CD8-positive, alpha-beta memory T cell (primary cell): ENCODE measurements at places on chromosomes 6 and 20. TPM values are rescaled to one million over a fixed set of nuclear protein-coding genes. Genes with fewer than 3 reads are reported as not detected.

Gene MDFI
- not detected for total RNA-seq

Gene FAM209A
- total RNA-seq: 1.2 TPM

GRCh38 chr6:148086386-148086785, 256.3 kb upstream of the SASH1 start:
- DNase-seq: no peak

Gene SYNDIG1
- total RNA-seq: not detected

- DNase-seq: no peak
Measured at GRCh38 chr6:142823256-142823902, 121.6 kb downstream of the HIVEP2 start.

- DNase-seq: no peak
Measured at GRCh38 chr6:160972111-160972510, 19.5 kb upstream of the MAP3K4 start.

DNA sequence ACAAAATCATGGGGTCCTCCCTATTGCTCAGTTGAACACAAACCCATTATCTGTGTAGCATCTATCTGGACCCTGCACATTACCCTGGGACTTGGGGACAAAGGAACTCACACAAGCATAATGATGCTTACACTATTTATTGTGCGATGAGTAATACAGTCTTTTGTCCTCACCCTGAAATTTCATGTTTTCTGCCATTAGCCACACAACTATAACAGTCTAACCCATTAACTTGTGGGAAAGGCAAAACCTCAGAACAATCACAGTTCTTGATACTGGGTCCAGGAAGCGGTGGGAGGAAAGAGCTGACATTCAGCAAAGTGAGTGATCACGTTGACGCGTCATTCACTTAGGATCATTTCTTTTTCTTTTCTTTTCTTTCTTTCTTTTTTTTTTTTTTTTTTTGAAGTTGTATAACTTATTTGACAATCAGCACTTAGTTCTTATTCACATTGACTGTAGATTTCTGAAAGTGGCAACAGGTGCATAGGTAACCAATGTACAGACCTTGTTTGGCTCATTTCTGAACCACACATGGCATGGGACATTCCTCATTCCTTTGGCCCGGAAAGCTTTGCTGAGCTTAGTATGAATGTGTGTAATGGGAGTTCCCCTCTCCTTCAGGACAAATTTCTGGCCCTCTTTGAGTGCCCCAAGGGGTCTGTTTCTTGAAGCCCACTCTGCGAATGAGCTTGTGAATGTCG, 94.8 kb upstream of the CNKSR3 start:
- DNase-seq: no peak

Gene TRIM15
- not detected for total RNA-seq

- no peak for DNase-seq
Measured at GRCh38 chr6:5979650-5980420, 26.9 kb downstream of the NRN1 start.

DNA sequence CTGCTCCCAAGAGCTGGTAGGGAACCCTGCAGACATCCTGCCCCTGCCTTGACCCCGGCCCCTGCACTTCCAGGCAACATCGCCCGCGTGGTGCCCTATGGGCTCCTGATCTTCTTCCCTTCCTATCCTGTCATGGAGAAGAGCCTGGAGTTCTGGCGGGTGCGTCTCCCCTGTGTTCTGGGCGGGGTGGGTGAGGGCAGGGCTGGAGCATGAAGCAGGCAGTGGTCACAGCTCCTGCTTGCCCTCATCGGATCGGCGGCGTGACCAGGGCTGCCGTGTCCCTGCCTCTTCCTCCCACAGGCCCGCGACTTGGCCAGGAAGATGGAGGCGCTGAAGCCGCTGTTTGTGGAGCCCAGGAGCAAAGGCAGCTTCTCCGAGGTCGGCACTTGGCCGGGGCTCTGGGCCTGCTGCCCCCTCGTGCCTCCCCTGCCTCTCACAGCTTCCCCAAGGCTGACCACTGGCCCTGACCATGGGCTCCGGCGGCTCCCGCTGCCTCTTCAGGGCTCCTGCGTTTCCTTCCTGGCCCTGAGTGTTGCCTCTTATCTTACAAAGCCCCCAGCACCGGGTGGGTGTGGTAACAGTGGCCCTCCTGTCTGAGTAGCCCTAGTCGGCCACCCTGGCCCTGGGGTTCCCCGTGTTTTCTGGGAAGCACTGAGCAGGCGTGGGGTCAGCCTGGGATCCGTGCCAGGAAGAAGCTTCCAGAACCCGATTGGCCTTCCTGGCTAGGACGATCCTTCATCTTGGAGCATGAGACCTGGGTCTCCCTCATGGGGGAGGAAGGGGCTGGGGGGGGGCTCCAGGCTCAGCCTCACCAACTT, 8.0 kb upstream of the TNFRSF6B start:
- DNase-seq: no peak

GRCh38 chr6:43511824-43512415, 1.8 kb upstream of the LRRC73 start:
- no peak for DNase-seq

- DNase-seq: no peak
Measured at GRCh38 chr6:40882323-40882997, 156.6 kb downstream of the UNC5CL start.

- no peak for DNase-seq
Measured at GRCh38 chr20:32731882-32732266, 11.4 kb downstream of the COMMD7 start.

DNA sequence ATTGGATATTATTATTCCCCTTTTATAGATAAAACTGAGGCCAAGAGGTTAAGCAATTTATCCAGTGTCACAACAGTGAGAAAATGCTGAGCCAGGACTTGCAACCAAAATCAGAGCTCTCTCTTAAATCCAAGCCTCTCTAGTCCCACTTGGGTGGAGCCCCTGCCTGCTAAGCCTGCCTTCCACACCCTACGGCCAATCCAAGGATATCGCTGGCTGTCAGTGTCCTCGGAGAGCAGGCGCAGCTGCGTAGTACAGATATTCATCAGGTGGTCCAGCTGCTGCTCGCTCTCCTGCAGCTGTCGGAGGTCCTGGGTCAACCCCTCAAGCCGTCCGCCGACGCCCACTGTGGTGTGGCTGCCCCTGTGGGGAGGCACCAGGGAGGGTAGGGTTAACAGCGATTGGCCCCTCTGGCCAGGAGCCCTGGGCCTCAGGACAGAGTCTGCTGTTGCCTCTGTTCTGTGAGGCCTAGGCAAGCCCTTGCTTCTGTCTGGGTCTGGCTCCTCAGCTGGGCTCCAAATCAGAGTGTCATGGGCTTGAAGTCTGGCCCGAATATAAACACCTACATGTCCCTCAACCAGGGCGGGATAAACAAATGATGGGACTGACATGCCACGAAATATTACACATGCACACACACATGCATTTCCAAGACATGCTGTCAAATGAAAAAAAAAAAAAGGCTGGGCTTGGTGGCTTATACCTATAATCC, 3.9 kb upstream of the NECAB3 start:
- DNase-seq: no peak

Gene CYP21A2
- 0.37 TPM for total RNA-seq

- no peak for DNase-seq
Measured at GRCh38 chr6:56361812-56362211, 114.4 kb upstream of the COL21A1 start.

Gene IL17F
- total RNA-seq: 2.3 TPM

- DNase-seq: no peak
Measured at GRCh38 chr6:6105472-6106036, 98.8 kb upstream of the NRN1 start.

DNA sequence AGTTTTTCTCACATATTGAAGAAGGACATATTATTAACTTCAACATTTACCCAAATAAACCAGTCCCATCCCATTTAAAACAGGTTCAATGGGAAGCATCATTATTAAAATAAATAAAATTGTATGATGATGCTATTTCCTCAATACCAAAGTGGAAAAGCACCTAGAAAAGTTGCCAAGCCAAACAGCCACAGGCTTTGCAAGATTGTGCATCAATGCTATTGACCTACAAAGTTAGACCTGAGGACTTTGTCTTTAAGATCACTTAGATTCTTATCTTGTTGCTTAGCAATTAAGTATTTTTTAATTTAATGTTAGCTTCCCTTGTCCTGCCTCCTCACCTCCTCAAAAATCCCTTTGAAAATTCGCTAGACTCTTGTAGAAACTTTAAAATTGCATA, 132.1 kb downstream of the SAMD5 start:
- DNase-seq: no peak

- DNase-seq: no peak
Measured at GRCh38 chr6:149560736-149561135, 5.4 kb upstream of the GINM1 start.

DNA sequence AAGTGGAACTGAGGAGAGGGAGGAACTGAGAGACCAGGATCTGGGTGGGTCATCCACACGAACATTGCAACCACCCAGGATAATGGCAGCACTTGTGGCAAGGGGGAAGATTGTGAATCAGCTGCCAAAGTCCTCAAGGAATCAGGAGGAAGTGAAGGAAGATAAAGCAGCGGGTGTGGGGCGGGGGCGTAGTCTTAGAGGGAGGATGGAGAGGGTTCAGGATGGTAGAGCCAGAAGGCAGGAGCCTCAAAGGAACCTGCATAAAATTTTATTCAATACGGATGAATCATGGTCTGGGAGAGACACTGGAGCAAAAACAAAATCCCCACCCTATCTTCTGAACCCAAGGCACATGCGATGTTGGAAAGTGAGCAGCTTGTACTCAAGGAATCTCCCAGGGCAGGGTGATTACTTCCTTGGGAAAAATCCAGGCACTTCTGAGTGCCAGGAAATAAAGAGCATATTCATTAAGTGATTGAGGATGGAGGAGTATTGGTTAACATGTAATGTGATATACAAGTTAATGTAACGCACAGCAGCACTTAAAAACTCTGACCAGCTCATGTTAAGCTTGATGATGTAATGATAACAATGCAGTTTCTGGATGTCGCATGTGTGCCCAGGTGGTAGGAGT, 82.0 kb upstream of the B3GAT2 start:
- no peak for DNase-seq

- no peak for DNase-seq
Measured at GRCh38 chr6:70225055-70225454, 77.8 kb downstream of the COL9A1 start.

GRCh38 chr20:62980380-62980960, 26.3 kb downstream of the BHLHE23 start:
- DNase-seq: no peak

DNA sequence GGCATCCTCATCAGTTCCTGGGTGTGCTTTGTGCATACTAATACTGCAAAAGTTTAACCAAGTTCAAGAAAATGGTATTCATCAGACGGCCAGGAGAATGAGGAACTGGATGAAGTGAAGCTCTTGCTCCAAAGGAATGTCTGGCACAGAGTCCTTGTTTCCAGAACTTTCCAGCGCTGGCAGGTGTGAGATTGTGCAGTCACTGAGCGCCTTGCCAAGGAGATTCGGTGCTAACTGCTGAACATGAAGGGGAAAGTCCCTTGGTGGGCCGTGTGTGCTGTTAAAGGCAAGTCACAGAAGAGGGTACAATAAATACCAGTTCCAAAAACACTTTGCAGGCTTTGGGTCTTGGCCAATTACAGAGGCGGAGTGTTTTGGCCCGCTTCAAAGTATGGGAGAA, 262.3 kb upstream of the SOX4 start:
- no peak for DNase-seq

DNA sequence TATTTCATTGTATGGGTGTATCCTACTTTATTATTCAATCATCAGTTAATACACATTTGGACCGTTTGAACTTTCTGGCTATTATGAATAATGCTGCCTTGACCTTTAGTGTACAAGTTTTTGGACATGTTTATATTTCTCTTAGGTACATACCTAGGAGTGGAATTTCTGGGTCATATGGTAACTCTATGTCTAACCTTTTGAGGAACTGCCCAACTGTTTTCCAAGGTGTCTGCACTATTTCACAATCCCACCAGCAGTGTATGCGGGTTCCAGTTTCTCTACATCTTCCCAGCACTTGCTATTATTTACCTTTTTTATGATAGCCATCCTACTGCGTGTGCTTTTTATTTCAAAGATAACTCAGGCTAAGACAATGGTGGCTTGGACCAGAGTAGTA, 14.3 kb upstream of the SLC13A3 start:
- no peak for DNase-seq

GRCh38 chr6:164401871-164402270, 907.5 kb downstream of the C6orf118 start:
- no peak for DNase-seq

DNA sequence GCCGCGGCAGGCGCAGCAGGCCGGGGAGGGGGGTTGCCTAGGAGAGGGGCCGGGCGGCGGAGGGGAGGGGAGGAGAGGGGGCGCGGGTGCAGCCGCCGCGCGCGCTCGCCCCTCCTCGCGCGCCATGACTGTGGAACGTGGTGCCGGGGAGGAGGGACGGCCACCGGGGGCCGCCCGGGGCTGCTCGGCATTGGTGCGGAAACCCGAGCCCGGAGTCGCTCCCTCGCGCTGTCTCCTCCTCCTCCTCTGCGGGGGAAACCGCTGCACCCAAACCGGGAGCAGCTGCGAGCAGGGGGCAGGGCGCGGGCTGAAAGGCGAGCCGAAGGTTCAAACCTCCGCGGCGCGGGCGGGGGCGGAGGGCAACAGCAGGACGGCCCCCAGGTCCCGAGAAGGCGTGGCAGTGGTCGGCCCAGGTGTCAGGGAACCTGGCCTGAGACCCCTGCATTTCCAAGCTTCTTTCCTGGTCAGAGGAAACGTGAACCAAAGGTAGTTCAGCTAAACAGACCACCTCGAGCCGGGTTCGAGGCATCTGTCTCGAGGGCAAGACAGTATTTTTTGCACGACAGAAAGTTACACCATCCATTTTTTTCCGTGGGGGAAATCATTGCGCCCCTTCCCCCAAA, 1.4 kb upstream of the TRERF1 start:
- peak; percentile 69 for DNase-seq

Gene ATG5
- 45.0 TPM for total RNA-seq

DNA sequence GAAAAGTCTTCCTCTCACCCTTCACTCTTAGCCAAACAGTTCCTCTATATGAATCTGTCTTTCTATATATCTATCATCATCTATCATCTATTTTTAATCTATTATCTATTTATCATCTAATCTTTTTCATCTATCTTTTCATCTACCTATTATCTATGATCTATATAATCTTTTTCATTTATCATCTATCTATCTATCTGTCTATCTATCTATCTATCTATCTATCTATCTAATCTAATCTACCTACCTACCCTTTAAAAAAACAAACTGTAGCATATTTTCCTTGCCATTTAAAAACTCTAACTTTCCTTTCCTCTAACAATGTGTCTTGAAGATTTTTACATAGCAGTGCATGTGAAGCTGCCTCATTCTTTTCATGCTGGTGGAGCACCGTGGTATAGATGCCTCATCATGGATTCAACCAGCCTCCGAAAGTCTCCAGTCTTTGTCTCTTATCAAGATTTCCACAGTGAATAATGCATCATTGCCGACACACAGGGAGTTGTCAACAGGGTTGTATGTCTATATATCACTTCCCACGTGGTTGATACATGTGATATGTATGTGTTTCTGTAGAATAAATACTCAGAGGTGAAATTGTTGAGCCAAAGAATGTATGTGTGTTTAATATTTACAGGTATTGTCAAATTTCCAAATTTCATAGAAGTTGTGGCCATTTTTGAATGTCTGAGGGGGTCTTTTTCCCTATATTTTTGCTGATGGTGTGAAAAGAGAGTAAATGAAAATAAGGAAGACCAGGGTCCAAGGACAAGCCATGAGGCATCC, 51.3 kb downstream of the VEGFA start:
- no peak for DNase-seq
